ENCODE measurements at places on chromosomes 1 and 21.

DNA sequence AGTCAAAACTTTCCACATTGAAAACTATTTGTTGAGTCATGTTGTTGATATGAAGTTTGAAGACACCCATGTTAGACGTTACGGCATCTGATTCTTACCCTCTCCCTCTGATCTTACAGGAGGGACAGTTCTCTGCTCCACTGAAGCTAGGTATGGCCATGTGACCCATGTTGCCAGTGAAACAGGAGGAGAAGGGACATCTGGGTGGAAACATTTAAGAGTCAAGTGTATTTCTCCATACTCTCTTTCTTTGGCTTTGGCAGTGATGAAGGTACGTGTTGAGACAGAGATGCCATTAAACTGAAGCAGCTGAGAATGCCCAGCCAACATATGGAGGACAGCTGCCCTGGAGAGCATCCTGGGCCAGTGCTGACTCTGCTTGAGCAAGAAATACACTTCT is 198.4 kb upstream of the PTGFR start:
- DNase-seq = no peak

DNA sequence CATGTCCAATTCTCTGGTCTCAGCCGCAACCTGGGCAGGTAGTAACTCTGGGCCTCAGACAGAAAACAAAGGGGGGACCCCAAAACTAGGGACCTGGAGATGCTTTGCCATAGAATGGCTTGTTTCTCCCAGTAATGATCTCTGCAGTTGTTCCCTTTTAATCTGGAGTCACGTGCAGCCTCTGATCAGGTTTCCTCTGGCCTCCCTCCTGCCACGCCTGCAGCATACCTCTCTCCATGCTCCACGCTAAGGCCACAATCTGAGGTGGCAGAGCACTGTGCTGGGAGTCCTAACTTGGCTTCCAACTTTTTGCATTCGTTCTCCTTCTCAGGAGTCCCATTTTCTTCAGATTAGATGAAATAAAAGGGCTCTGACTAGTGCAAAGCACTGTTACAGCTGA is 1.9 kb downstream of the PABPC4 start:
- no peak for DNase-seq

GRCh38 chr1:13703128-13703513 is 3.1 kb downstream of the PRDM2 start:
- DNase-seq = no peak

GRCh38 chr1:8603220-8603616 is 214.2 kb downstream of the RERE start:
- DNase-seq = no peak

DNA sequence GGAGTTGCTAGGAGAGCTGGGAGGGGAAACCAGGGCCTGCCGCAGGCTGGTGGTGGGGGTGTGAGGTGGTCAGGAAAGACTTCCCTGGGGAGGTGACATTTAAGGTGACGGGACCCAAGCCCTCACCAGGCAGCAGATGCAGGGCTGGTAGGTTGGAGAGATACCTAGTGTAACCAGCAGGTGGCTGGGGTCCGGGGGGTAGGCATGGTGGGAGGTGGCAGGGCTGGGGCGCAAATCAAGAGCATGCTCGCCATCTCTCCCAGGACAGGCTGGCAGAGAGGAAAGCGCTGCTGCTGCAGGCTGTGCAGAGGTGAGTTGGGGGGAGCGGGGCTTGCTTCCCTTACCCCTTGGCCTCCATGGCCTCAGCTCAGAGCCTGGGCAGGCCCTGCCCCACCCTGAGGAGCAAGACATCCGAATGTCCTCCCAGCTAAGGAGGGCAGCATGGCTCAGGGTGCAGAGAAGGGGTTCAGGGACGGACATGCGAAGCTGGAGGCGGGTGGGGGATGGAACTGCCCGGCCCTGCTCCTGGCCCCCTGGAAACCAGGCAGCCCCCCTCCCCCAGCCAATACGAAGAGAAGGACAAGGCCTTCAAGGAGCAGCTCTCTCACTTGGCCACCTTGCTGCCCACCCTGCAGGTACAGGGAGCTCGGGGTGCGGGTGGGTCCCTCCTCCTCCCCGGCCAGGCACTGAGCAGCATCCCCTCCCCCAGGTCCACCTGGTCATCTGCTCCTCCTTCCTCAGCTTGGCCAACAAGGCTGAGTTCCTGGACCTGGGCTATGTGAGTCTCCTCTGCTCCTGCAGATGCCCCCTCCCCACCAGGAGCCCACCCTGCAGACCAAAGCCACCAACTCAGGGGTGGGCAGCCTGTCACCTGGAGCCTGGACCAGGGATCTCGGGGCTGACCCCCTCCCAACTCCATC is 4.0 kb downstream of the RNF207 start:
- no peak for DNase-seq

- no peak for DNase-seq
These were observed 68.1 kb downstream of the OLFML2B start for GRCh38 chr1:161955606-161956005.

GRCh38 chr1:207752456-207752998 is 673 bp downstream of the CD46 start:
- DNase-seq = no peak

- no peak for DNase-seq
These were observed 67.6 kb downstream of the MAP3K21 start for GRCh38 chr1:233394860-233395717.

GRCh38 chr1:205396967-205397616 is 24.8 kb downstream of the LEMD1 start:
- DNase-seq = no peak

DNA sequence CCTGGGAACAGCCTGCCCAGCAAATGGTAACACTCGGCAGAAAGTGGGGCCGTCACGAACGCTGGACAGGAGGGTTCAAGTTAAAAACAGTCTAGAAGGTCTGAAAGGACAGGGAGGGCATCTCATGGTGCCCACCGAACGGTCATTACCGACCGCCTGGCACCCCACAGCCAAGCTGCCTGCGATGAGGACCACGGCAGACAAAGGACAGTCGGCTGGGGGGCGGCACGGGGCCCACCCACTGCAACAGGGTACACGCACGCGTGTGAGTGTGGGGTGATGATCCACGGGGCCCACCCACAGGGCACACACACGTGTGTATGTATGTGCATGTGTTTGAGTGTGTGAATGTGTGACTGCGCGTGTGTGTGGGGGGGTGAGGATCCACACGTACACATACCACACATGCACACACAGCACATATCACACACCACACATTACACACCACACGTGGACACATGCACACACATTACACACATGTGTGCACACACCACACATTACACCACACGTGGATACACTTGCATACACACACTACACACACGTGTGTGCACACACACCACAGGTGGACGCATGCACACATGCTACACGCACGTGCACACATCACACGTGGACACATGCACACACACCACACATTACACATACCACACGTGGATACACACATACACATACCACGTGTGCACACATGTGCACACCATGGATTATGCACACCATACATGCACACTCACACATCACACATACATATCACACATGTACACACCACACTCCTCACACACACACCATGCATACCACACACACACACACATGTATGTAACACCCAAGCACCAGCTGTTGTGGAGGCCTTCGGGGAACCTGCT is 63.2 kb downstream of the SLC19A1 start:
- no peak for DNase-seq
